ENCODE measurements at places on chromosomes 6 and 20.

DNA sequence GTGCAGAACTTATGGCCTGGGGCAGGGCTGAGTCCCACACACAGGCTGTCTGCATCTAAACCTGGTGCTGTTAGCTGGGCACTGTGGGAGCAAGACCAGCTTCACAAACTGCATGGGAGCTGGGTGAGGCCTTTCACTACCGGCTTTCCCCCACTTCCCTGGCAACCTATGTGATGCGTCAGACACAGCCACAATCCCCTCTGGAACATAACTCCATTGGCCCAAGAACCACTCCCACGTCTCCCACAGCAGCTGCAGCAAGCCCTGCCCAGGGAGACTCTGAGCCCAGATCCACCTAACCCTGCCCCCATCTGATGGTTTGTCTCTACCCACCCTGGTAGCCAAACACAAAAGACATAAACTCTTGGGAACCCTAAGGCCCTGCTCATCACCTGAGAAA, 9.3 kb downstream of the WDR27 start:
- DNase-seq = no peak

DNA sequence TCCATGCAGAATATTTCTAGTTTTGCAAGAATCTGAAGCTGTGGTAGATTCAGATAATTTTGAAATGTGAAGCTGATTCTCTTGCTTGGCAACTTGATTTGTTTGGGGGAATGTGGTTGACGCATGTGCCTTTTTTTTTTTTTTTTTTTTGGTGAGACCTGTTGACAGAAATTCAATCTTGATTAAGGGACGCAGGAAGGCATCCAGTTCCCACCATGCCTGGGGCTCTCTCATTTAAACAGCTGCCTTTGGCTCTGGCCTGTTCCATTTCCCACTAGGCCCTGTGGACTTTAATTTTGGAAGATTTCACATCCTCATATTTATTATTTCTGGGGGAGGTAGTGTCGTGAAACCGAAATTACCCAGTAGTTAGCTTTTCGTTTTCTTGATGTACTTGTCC, 8.6 kb downstream of the TPX2 start:
- DNase-seq = no peak

DNA sequence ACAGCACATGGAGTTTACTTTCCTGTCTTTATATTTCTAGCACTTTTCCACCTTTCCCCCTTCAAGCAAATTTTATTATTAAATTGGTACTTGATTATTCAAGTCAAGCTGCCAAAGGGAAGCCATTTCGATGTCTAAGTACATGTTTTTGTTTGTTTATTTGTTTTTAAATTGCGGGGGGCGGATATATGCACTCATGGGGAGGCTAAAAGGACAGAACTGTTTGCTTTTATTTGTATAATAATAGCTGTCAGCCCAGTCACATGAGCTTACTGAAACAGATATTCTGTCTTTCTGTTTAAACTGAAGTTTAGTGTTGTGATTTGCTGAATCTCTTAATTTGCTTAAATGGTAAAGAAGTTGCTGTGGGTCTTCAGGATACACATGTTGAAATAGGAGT, 49.6 kb upstream of the PLCG1 start:
- no peak for DNase-seq

DNA sequence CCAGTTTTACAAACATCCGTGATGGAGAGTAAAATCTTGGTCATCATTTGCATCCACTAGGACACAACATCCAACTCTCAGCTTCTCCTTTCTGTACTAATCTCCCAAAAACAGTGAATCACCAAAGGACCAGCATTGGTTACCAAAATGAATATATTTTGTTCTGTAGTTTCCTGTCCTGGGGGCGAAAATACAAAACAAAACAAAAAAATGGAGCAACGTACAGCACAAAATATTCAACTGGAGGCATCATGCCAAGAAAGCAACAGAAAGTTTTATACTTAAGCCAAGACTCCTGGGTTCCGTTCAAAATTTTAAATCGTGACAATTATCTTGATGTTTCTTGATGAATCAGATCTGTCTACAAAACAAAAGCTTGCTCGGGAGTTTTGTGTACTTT, 126.6 kb upstream of the CCDC28A start:
- DNase-seq = no peak

DNA sequence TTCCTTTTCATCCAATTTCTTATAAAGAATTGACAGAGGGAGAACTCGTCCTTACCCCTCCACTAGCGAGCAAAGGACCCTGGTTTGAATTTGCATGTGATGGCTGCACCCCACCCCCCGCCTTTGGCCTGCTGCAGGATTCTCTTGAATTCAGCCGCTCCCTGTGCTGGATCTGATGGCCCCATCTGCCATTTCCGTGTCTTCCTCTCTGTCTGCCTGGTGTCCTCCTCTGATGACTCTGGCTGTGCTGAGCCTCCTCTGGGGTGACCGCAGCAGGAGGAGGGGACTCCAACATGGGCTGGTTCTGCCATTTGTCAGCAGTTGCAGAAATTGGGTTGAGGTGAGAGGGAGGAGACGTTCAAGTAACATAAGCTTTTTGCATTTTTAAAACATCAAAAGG, 188.8 kb downstream of the DLL1 start:
- no peak for DNase-seq

- no peak for DNase-seq
Measured at GRCh38 chr6:75101896-75102295, 104.0 kb downstream of the COL12A1 start.

DNA sequence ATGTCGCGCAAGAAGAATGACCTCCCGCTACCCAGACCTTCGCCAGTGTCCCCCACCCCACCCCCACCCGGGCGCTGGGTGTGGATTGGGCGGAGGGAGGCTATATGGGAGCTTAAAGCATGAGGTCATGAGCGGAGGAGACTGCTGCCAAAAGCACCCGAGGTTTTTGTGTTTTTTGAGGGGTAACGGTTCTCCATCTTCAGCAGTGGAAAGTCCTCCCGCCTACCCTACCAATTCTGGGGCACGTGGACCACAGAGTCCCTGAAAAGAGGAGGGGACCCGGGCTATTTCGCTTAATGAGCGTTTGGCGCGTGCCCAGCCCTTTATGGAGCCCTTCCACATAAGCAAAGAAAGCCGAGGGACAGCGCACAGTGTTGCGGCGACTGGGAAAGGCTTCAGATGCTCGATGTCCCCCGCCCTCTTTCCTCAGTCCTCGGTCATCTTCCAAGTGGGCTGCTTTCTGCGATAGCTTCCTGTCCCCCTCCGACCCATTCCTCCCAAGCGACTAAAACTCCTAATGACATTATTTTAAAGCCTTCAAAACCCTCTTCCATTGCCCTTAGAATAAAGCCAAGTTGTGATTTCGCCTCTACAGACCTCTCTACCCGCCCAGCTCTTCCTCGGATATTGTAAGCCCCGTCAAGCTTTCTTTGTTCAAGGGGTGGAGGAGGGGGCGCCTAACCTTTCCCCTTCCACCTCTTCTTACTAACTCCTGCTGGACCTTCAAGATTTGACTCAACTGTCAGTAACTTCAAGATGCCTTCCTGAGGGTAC, 2.1 kb upstream of the TRERF1 start:
- DNase-seq = no peak

- DNase-seq = peak; percentile 68
Measured at GRCh38 chr6:50843842-50844241, 25.2 kb downstream of the TFAP2B start.

GRCh38 chr6:24766680-24767462, 7.9 kb upstream of the GMNN start:
- DNase-seq = peak; percentile 11
